ENCODE measurements at places on chromosomes 1 and 21. TPM values are rescaled to one million over a fixed set of nuclear protein-coding genes. Genes with fewer than 3 reads are reported as not detected.
A peak's percentile ranks its signal among the peaks of the same experiment; 100 is the strongest.

Gene AMPD1
- total RNA-seq = 2.9 TPM

DNA sequence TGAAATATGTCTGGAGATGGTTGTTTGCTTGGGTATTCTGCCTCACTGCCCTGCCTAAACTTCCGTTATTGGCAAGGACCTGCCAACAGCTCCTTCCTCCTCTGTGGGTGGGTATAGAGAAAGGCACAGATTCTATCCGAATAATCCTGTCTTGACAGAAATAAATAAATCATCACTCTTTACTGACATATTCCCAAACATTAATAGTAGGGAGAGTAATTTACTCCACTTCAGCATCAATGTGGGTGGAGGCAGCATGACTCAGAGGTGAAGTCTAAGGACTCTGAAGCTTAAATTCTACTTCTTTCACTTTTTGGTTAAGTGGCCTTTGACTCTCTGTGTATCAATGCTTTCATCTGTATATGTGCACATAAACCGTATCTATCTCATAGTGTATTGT, 2.9 kb downstream of the CD84 start:
- no peak for DNase-seq

Gene PPIAL4G
- total RNA-seq = not detected

GRCh38 chr1:89556726-89557444, 32.3 kb downstream of the LRRC8B start:
- DNase-seq = no peak

GRCh38 chr1:2388004-2388913, 3.1 kb downstream of the MORN1 start:
- no peak for DNase-seq

DNA sequence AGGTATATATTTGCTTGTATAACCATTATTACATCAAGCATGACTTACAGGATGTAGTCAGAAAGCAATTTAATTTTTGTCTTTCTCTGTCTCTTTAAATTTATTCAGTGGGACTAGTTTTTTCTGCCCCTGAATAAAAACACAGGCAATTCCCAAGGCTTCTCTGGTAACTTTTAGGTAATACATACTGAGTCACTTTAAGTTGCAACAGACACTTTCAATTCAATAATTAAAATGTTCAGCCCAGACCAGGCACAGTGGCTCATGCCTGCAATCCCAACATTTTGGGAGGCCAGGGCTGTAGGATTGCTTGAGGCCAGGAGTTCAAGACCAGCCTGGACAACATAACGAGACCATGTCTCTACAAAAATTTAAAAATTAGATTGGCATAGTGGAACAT, 12.3 kb downstream of the SLC44A3 start:
- DNase-seq = no peak

DNA sequence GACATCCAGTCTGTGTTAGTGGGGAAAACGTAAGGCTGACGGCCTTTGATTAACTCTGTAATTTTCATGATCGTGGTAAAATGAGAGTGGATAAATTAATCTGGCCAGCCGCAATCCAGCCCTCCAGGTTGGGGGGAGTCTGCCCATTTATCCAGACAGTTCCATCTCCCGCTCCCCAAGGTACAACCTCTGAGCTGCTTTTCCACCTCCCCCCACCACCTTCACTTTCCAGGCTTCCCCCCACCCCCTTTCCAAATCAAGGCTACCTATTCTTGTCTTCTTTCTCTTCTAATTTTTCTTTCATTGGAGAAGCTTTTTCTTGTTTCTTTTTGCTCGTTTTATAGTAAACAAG, 6.0 kb downstream of the MIER1 start:
- DNase-seq = no peak

Gene OLFML3
- 46.2 TPM for total RNA-seq

- DNase-seq = no peak
These were observed 5.7 kb downstream of the PARK7 start for GRCh38 chr1:7967196-7967595.

- DNase-seq = no peak
These were observed 300.7 kb upstream of the SPAG17 start for GRCh38 chr1:118485757-118486156.

- DNase-seq = no peak
These were observed 54.2 kb downstream of the TMEM53 start for GRCh38 chr1:44620072-44620471.

GRCh38 chr1:118973032-118973431, 15.1 kb downstream of the TBX15 start:
- DNase-seq = no peak

GRCh38 chr1:206087091-206087490, 30.1 kb downstream of the AVPR1B start:
- DNase-seq = no peak

Gene RGS1
- total RNA-seq = 210 TPM

DNA sequence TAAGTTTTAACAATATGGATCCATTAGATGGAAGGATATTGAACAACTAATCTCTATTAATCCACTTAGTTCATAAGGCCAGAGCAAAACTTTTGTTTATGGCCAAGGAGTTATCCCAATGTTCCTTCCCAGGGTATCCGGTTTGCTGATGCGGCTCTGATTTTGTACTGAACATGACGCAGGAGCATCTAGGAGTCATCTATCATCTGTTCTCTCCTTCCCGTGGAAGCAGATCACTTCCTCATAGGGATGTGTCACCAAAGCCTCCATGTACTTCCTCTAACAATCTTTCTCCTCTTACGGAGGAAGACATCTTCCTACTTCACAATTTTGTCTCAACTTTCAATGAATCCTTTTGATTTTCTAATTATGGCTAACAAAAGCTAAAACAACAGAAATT, 206.6 kb downstream of the APP start:
- no peak for DNase-seq

Gene HORMAD1
- not detected for total RNA-seq

Gene KIAA0040
- 56.9 TPM for total RNA-seq

GRCh38 chr21:46054451-46054881, 43.4 kb upstream of the COL6A2 start:
- DNase-seq = no peak

Gene CD160
- total RNA-seq = 0.98 TPM

Gene VWA5B1
- total RNA-seq = not detected

Gene IL12RB2
- total RNA-seq = 5.1 TPM

DNA sequence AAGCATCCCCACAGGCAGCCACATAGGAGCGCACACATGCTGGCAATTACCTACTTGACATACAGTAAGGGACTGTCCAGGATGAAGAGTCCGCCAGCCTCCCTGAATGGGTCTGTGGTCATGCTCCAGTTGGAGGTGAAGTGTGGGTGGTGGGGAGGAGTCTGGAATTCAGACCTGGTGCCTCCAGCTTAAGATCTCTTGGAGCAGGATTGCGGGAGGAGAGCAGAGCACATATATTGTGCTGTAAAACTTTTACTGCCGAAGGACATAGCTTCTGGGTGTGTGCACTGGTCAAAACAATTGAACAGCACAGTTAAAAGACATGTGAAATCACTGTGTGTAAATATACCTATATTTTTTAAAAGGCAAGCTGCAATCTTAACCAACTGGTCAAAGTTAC, 17.9 kb downstream of the STK40 start:
- no peak for DNase-seq

DNA sequence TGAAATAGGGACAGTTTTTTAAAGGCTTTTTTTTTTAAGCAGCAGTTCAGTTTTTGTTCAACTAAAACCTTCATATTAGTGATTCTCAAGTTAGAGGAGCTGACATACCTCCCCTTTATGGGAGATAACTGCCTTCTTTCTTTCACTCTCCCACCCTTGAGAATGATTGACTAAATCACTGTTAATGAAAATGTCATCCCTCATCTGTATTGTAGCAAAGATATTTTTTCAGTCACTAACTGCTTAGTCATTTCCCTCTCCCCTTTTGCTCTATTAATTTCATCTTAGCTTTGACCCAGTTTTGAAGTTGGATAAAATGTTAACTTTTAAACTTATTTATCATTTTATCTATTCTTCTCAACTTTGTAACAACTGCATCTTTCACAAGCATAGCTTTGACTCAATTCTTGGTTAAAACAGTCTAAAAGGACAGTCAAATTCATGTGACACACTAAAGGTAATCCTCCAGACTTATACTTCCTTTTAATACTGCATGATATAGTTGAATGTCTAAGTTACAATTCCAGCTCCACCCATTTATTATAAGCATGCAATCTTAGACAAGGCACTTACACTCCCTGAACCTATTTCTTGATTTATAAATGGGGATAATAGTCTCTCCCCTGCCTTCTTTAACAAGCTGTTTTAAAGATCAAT, 17.1 kb downstream of the CAPZA1 start:
- no peak for DNase-seq

- no peak for DNase-seq
These were observed 52.1 kb upstream of the LGALS8 start for GRCh38 chr1:236471653-236472052.

- DNase-seq = no peak
These were observed 30.4 kb downstream of the PIGM start for GRCh38 chr1:160001440-160001839.

Gene NGF
- total RNA-seq = 0.64 TPM

Gene AVPR1B
- total RNA-seq = not detected

Gene FCRL3
- total RNA-seq = not detected

Gene CYP2J2
- 0.16 TPM for total RNA-seq

DNA sequence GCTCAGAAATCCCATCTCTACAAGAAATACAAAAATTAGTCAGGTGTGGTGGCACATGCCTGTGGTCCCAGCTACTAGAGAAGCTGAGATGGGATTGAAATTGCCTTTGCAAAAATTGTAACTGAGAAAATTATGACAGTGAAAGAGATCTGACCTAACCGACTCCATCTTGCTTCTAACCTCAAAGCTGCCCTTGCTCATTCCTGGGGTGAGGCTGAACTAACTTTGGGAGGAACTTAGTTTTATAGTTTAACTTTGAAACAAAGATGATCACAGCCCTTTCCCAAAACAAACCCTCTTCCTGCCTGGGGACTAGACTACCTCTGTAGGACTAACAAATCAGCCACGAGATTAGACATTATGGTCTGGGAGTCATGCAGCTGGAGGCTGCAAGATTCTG, 33.8 kb upstream of the ERO1B start:
- no peak for DNase-seq

Gene BLACAT1
- 1.5 TPM for total RNA-seq

- DNase-seq = no peak
These were observed 51.2 kb downstream of the SIPA1L2 start for GRCh38 chr1:232578651-232579195.

GRCh38 chr1:227003165-227003564, 63.1 kb downstream of the COQ8A start:
- no peak for DNase-seq

Gene PLA2G2C
- total RNA-seq = 0.33 TPM

- DNase-seq = no peak
These were observed 97.4 kb downstream of the GIPC2 start for GRCh38 chr1:78143152-78143551.

DNA sequence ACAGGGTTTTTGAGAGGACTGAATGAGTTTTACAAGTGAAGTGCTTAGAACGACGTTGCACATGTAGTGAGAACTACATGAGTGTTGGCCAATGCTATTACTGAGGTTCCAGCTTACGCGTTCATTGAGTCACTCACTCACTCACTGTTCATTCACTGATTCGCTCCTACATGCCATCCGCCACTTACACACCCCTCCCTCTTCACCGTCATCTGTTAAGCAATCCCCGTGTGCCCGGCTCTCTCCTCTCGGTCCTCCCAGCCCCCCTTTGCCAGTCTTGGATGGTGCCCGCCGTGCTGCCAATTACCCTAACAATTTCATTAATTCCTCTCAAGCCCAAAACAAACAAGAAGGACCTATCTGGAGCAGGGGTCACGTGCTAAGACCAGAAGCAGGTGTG, 27.3 kb upstream of the EPHA2 start:
- no peak for DNase-seq

- DNase-seq = no peak
These were observed 25.3 kb upstream of the CR2 start for GRCh38 chr1:207428783-207429182.

DNA sequence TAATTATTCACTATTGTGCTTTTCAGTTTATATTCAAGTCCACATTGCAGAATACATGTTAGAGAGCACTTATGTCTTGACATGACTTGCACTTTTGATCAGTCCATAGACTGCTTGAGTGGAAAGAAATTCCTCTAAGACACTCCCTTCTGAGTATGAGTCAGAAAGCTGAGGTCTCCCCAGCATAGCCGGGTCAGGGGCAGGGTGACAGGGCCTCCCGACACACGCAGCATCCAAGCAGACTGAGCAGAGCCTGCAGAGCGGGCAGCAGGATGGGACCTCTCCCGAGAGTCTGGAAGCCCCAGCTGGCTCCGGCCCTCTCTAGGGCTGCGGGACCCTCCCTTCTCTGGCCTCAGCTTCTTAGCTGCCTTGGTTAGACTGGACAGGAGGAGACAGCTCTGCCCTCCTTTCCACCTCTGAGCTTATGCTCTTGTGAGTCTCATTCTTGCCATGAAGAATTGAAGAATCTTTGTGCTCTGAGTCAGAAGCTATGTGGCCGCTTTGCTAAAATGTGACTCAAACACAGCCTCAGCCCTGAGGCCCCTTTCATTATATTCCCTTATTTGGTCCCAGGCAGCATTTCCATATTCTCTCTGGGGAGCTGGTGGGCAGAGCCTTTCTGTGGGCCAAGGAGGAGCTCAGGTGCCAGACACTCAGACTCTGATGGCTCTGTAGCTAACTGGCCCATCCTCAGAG, 11.2 kb upstream of the CAPN2 start:
- DNase-seq = peak; percentile 71

DNA sequence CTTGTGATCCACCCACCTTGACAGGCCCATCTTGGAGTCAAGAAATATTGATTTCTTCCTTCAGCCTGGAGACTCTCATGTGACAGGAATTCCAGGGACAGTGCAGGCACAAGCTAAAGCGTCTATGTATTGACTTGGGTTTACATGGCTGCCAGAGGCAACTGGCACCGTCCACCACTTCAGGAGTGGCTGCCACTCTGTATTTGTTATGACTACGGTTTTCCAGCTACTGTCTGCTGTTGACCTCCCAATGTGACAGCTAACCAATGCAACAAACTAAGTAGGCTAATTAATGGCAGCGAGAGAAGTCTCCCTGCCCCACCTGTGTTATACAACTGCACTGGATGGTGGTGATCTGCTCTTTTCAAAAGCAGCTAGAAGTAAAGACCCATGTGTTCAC, 56.9 kb downstream of the CD58 start:
- peak; percentile 66 for DNase-seq

Gene ARHGEF16
- total RNA-seq = 15.1 TPM

- DNase-seq = peak; percentile 95
These were observed at the start of gene ATP6V0B for GRCh38 chr1:43974443-43975248. ATP6V0B (plus strand) TSS chr1:43974960; CDS start chr1:43975041, 81 bp downstream.
